ENCODE measurements at places on chromosomes 1 and 21.
A peak's percentile ranks its signal among the peaks of the same experiment; 100 is the strongest.

GRCh38 chr1:44239961-44240371 is 26.7 kb downstream of the DMAP1 start:
- no peak for DNase-seq

- DNase-seq: peak; percentile 33
Measured at GRCh38 chr1:210292231-210292871, 36.4 kb upstream of the HHAT start.

DNA sequence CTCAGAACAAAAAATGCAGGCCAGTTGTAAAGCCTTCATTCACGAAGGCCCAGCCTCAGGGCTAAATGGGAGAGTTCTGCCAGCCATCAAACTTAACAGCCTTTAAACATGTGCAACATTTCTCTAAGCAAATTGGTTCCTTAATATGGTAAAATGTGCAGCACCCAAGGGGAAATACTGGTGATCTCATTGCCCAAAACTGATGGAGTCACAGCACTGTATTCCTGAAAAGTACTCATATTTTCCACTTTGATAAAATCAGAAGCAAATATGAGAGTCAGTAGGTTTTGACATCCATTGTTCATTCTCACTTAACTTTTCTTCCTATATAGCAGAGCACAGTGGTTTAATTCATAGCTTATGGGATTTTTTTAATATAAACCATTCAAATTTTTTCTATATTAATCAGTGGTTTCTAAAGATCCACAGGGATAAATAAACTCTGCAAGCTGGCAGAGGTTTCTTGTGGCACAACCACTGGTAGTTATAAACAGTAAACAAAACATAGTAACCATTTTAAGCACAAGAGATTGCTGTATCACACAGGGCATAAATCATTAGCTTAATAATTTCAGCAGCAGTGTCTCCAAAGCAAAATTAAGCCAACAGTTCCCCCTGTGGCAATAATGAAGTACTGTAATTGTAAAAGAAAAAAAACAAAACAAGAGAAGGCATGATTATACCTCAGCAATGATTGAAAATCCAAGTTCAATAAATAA is 106.9 kb upstream of the LYPLAL1 start:
- no peak for DNase-seq

DNA sequence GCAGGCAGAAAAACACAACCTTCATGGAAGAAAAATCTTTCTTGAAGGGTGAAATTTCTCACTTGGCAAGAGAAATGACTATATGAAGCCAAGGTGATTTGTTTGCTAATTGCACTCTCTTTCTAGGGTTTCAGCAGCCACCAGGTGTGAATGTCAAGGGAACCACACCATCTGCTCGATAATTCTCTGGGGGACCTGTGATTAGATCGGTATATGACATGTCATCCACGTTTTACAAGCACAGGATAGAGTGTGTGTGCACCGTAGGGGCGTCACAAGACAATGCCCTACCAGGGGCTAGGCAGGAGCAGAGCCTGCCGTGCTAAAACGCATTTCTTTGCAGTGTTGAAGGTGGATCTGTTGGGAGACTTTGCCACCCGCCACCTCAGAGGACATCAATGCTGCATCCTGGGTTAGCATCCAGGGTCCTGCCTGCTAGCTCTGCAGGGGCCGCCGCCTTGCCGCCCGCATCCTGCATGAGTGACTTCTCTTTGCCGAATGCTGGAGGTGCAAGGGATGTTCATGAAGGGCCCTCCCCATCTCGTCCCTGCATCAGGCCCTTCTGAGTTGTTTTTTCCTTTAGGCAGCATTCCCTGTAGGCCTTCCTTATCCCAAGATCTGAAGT is 37.8 kb upstream of the CCSAP start:
- peak; percentile 16 for DNase-seq

GRCh38 chr1:154405747-154406571 is 816 bp downstream of the IL6R start:
- DNase-seq: peak; percentile 63

DNA sequence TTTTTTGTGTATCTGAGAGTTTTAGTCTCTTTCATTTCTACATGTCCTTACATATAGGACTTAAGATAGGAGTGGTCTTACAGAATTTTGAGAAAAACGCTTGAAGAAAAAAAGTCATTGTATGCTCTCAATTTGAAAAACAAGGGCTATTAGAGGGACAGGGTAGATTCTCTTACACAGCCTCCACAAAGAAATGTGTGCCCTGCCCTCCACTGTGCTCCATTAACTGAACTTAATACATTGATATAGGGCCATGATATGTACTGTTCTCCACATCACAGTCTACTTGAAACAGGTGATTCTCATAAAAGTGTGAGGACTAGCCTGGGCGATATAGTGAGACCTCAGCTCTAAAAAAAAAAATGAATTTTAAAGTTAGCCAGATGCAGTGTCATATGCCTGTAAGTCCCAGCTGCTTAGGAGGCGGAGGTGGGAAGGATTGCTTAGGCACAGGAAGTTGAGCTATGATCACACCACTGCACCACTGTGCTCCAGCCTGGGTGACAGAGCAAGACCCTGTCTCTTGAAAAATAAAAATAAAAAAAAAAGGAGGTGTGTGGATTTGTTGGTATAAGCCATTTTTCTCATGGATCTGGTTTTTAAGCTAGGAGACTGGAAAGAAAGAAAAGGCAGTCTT is 77.0 kb downstream of the HMCN1 start:
- DNase-seq: no peak

DNA sequence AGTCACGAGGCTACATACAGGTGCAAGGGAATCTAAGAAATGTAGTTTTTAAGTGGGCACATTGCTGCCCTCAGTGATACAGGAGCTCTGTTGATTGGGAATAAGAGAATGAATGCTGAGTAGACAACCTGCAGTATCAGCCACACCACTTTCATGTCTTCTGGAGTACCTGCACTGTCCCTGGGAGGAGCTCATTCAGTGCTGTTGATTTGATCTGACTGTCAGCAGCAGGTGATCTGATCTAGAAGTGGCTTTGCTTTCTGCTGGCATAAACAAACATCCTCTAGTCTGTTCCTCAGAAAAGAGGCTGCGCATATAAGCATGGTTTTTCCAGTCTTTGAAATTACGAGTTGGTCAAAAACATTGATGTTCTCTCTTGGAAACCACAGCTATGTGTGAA is 35.5 kb upstream of the LRRC52 start:
- DNase-seq: no peak

- no peak for DNase-seq
Measured at GRCh38 chr1:163094589-163094988, 25.4 kb downstream of the RGS4 start.

GRCh38 chr1:49060766-49061165 is 284.1 kb upstream of the BEND5 start:
- no peak for DNase-seq

DNA sequence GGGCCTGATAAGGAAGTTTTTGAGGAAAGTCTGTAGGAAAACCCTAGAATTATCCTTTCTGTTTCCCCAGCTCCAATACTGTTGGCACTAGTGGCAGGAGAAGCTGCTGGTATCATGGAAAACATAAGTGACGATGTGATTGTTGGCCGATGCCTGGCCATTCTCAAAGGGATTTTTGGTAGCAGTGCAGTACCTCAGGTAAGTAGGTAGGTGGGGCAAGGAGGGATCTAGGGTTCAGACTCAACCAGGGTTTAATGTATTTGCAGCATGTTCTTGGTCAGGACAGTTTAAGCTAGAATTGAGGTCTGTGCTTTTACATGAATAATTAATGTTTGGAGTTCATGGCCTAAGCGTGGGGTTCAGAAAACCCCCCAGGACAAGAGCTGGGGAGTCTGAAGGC is 62.1 kb downstream of the KDM1A start:
- no peak for DNase-seq

DNA sequence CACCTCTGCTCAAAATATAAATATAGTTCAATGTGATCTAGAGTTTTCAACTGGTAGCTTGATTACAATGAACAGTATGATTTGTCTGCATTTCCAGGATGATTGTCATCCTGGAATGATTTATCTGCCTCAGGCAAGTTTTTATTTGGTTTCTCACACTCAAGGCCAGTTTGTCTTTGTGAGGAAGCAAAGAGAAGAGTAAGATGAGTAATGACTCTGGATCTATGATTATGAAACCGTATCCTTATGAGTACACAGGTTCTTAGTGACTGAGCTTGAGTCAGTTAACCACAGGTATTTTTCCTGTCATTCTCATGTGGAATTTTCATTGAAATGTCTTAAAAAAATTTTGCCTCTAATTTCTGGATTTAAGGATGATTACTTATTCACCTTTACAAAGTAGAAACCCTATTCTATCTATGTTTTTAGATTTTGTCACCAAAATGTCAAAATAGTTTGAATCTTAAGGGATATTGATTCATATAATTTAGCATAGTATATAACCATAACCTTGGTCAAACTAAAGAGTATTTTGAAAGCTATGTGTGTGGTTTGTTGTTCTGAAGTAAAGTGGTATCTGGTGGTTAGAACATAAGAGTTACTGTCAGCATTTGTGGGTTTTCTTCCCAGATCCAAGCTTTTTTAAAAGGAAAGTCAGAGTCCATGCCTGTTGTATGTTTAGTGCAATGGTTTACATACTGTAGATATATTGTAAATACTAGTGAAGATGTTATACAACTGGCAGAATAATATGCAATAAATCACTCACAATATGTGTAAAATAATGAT is 145.0 kb downstream of the RASAL2 start:
- no peak for DNase-seq

- DNase-seq: no peak
Measured at GRCh38 chr1:116382857-116383483, 9.9 kb downstream of the ATP1A1 start.

GRCh38 chr1:212481438-212481767 is 48.7 kb downstream of the NENF start:
- DNase-seq: no peak

- DNase-seq: no peak
Measured at GRCh38 chr1:28591708-28592320, at the start of gene RAB42. Gene RAB42, plus strand, starts transcription at chr1:28592265. Its CDS starts 247 bp downstream, at chr1:28592512.
